ENCODE measurements at places on chromosomes 4 and X.

- no peak for DNase-seq
These were observed 210.9 kb downstream of the FRMPD4 start for GRCh38 chrX:12349201-12349600.

DNA sequence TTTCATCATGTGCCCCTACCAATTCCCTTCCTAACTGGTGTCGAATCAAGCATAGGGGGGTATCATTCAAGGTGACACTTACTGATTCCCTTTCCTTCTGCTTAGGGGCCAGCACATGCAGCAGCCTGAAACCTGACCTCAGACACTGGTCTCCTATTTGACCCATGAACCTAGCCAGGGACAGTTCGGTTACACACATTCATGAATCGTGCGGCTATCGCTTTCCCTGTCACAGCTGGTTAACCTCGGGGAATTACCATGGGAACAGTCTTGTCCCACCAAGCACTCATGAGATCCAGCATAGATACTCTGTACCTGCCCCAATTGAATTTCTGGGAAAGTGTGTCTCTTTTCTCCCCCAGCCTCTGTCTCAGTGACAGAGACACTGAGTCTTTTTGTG is 140.4 kb downstream of the ZNF674 start:
- no peak for DNase-seq

DNA sequence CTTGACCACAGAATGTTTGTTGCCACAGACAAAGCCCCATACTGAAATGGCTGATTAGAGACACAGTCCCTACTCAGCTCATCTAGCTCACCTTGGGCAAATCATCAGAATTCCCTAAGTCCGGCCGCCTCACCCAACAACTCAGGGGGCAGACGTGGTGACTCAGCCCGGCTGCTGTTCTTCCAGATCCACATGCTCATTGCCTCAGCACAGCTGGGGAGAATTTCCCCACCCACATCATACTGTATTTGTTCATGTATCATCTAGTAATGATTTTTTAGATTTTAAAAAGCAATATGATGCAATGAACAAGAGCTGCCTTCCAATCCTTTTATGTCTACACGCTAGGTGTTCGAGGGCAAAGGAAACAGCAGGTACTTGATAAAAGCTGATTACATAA is 333.8 kb upstream of the TENM3 start:
- DNase-seq = no peak

DNA sequence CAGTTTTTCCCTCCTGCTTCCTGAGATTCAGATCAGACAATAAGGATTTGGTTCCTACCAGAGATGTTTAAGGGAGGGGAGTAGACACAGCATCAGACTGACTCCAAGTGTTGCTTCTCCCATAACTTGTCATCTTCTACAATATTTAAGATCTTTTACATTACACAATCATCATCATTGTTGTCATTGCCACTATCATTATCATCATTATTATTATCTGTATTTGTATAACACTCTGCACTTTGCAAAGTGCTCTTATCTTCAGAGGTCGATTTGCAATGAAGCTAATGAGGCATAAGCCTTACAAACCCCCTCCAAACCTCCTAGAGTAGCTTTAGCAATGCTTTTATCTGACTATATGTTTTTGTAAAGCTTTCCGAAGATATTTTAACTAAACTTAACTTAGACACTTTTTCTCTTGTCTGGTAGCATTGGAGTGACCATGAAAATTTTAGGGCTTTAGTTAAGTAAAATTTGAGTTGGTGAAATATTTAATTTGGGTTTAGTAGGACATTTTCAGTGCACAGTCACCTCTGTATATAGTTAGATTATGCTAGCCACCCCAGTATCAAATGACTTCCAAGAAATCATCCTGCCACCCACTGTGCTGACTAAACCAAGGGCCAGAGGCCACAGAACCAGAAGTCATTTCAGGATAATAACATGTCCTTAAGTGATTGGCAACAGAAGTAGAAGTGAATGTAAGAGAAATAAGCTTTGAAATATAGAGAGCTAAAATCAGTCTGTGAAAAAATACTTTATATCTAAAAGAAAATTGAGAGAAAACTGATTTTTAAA is 124.2 kb upstream of the NRK start:
- no peak for DNase-seq

DNA sequence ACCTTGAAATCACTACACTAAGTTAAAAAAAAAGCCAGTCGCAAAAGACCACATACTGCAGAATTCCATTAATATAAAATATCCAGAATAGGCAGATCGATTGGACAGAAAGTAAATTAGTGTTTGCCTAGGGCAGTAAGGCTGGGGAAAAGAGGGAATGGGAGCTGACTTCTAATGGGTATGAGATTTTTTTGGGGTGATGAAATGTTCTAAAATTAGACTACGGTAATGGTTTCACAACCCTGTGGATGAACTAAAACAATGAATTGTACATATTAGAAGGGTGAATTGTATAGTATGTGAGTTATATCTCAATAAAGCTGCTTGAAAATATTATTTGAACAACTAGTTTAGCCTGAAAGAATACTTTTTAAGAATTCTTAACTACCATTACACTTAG is 6.7 kb upstream of the GPRIN3 start:
- no peak for DNase-seq

DNA sequence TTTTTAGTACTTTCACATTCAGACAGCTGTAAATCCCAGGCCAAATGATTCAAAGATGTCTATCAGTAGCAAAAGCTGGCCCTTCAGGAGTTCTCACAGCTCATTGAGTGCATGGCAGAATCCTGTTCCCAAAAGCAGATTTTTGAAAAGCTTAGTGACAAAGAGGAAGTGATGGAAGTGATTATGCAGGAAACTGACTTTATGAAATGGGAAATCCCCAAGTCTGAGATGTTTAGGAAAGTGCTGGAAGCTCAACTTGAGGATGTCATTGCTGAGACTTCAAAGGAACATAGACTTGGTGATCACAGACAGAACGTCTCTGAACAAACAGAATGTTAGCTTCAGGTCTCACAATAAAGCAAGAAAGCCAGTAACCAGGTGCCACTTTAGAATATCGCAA is 51.0 kb upstream of the CFAP47 start:
- DNase-seq = no peak

DNA sequence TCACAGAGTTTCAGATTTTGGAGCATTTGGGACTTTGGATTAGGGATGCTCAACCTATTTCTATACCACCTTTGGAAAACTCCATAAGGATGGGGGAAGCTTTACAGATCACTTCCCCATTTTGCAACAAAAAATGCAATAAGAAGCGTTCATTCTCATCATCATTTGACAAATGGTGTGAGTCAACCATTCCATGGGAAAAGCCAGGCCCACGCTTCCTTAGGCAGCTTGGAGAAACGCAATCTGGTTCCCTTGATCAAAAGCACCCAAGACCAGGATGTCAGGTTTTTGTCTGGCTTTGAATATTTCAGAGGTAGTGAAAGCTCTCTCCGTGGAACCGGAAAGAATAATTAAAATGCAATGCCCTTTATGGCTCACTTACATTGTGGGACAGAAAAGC is 79.3 kb upstream of the C4orf50 start:
- no peak for DNase-seq

GRCh38 chrX:69705818-69706217 is 89.9 kb downstream of the EDA start:
- no peak for DNase-seq

- no peak for DNase-seq
These were observed 124.4 kb downstream of the SPOCK3 start for GRCh38 chr4:167109859-167110258.

DNA sequence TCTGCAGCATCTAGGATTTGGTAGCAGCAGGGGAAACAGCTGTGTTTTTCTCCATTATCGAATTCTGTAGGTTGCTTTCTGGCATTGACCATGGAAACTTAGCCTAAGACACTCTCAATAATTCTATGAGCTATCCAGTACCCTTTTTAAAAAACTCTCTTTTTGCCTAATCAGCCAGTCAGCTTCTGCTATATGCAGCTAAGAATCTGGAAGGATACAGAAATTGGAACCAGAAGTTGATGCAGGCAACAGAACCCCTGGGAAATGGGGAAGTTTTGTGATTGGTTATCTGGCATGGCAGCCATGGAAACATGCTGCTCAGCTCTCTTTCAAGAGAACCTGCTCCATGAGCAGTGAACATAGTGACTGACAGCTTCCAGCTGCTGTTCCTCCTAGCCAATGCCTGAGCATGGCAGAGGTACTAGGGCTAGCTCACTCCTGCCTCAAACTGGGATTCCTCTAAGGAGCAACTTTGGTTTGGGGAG is 417.6 kb upstream of the MAOA start:
- no peak for DNase-seq

DNA sequence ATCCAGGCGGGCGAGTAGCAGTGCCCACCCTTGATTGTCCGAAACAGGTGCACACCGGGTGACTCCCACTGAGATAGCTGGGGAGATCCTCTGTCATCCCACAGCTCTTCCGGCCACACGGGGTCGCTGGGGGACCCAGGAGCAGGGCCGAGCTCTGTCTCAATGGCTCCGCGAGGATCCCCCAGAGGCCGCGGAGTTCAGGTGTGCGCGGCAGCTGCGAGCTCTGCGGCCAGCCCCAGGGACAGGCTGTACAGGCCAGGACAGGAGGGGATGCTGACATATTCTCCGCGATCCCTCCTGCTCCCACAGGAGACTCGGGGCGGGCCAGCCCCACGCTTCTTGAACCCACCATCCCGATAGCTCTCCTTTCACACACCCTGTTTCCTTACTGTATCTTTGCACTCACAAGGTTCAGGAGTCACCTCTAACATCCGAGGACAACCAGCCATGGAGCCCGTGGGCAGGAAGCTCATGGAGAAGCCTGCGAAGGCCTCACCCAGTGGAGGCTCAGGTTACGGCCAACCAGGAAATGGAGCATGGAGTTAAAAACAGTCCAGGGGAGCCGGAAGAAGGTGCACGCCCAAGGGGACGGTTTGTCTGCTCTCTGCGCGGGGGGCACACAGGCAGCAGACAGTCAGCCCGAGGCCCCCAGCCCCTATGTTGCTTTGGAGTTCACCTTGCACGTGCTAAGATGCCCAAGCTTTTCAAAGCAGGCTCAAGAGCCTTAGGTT is 77.9 kb upstream of the AMELX start:
- DNase-seq = no peak

GRCh38 chr4:85929961-85930665 is 429.7 kb downstream of the MAPK10 start:
- peak; percentile 79 for DNase-seq

DNA sequence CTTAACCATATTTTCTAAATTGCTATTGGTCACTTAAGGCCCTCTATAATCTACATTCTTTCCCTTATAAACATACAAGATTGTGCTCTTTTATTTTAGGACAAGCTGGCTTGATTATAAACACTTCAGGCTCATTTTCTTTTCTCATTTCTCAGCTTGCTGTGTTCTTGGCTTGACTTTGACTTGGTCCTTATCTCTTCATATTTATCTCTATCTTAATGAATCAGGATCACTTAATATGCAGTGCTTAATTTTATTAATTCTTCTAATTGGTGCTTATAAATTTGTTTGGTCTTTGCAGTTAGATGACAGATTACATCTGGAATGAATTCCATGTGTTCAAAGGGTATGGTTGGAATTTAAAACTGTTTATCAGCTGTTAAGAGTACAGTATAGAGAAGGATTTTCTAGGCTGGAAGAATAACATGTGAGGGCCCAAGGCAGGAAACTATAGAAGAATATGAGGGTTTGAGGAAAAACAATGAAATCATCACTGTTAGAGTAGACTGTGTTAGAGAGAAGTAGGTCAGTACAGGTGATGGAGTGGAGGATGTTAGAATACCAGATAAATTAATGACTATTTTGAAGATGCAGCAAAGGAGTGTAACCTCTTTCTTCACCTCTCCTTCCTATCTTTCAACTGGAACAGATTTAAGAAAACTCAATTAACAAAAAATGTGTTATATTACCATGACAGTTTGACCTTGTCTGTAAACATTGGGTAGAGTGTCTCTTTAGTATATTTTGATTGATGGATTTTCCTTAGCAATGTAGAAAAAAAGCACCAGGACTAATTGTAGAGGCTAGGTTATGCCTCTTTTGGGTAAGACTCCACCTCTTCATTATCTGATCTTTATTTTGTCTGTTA is 169.6 kb downstream of the RAPGEF2 start:
- DNase-seq = no peak

Data from NCI-H187 (cell line).